Activated CD4-positive, CD25-positive, alpha-beta regulatory T cell (primary cell): ENCODE measurements at places on chromosomes 12 and 14.

DNA sequence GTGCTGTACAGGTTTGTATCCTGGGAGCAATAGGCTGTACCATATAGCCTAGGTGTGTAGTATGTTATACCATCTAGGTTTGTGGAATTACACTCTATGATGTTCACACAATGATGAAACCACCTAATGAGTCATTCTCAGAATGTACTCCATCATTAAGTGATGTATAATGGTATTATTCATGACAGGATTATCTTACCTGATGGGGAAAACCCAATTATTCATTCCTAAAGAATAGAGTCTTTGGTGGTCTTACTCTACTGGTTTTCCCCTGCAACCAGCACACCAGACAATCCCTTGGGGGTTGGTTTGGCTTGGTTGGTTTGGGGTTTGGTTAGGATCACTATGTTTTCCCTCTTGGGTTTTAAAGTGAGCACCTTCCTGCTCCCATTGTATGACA is 12.6 kb upstream of the OR10P1 start:
- DNase-seq: no peak

GRCh38 chr14:76022991-76023390 is 37.4 kb downstream of the IFT43 start:
- no peak for DNase-seq

DNA sequence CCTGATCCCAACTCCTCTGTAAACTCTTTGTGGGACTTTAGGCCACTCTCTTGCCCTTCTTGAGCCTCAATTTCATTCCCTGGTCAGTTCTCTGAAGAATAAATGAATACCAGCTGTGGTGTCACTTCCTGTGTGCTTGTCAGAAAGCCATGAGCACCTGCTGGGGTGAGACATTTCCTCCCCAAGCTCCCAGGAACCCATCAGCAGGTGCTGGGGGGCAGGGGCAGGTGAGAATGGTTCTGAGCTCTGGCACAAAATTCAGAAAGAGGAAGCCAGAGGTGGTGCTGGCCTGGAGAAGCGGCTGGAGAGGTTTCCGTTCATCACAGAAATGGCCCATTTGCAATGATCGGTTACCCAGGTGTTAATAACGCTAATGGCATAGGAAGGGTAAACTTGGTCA is 14.9 kb downstream of the LHX5 start:
- no peak for DNase-seq

- DNase-seq: no peak
Observed at GRCh38 chr12:53065470-53065869, 13.7 kb downstream of the SPRYD3 start.

GRCh38 chr12:104060791-104061190 is 3.5 kb upstream of the HCFC2 start:
- no peak for DNase-seq

- DNase-seq: no peak
Observed at GRCh38 chr14:102746634-102747438, 30.4 kb upstream of the TRAF3 start.

- no peak for DNase-seq
Observed at GRCh38 chr12:64782191-64782876, 23.1 kb upstream of the GNS start.

DNA sequence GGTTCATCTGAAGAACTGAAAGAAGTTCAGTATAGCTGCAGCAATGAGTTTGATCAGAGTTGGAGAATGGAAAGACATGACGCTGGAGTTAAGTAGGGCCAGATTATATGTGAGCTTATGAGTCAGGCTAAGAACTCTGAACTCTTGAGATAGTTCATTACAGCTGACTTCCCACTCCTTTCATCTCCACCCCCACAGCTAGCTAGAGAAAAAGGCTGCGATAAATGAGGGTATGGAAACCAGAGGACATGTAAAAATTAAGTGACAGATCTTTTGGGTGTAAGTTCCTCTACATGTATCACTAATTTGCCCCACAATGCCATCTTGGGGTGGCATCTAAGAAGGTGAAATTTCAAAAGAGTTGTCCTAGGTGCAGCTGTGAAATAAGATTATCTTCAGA is 28.6 kb downstream of the PYM1 start:
- no peak for DNase-seq

- no peak for DNase-seq
Observed at GRCh38 chr14:41167040-41167439, 439.6 kb upstream of the LRFN5 start.

GRCh38 chr12:40557980-40558379 is 134.3 kb upstream of the CNTN1 start:
- DNase-seq: no peak

GRCh38 chr14:96824283-96824682 is 27.1 kb downstream of the VRK1 start:
- DNase-seq: no peak

DNA sequence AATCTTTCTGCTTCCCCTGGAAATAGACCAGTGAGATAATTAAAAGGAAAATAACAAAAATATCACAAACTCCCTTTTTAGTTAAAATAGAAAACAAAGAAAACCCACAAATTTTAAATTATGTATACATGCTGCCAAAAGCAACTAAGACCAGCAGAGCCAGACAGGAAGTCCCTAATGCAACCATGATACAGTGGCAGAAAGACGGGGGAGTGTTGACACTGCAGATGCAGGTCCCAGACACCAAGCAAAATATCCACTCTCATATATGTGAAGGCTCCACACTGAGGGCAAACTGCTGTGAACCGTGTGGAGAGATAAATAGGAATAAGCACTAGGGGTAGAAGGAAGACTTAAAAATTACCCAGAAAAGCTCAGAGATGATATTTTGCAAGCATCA is 401.0 kb downstream of the BTG1 start:
- DNase-seq: no peak

- no peak for DNase-seq
Observed at GRCh38 chr12:83700838-83701237, 1014.1 kb downstream of the TMTC2 start.

GRCh38 chr14:94173885-94174603 is at the start of gene PPP4R4:
TSS of gene PPP4R4 (plus strand) at chr14:94174322. CDS start at chr14:94174466, 144 bp downstream.
- DNase-seq: peak; percentile 72

- DNase-seq: no peak
Observed at GRCh38 chr14:66224492-66225178, 261.5 kb upstream of the CCDC196 start.

- DNase-seq: no peak
Observed at GRCh38 chr14:81625343-81625742, 91.7 kb upstream of the SEL1L start.

DNA sequence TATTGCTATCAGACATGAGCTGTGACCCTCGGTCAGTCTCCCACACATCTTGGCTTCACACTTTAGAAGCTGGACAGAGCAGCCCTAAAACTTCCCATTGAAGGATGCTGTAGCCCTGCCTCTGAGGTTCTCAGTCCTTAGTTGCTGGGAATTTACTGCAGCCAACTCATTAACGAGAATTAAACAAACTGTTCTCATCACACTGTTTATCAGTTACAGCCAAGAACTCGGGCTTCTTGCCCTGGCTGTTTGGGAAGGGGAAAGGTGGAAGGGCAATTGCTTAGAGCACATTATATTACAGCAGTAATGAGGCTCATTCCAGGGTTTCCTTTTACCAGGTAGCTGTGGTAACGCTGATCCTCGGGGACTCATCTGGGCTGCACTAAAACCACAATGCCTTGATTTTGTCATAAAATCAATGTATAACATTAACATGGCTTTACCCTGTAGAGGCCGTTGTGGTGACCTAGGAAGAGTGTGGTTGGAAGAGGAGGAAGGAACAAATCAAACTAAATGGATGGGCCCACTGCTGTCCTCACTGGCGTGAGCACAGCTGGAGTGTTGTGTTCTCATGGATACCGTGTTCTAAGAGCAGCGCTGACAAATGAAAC is 87.1 kb downstream of the GPR135 start:
- no peak for DNase-seq

DNA sequence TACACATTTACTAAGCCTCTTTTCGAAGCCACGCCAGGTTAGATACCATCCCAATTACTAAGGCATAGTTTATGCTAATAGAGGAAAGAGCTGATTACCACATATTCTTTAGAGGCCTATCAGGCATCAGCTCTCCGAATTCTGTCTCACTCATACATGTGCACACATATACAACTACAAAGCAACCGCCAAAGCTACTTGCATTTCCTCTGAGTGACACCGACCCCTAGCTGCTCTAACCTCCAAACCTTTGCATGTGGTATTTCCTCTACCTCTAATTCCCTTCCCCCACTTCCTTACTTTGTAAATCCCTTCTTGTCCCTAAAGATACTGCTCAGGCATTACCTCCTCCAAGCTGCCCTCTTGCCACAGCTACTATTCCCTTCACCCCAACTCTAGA is 107.2 kb downstream of the DUSP6 start:
- DNase-seq: peak; percentile 5

DNA sequence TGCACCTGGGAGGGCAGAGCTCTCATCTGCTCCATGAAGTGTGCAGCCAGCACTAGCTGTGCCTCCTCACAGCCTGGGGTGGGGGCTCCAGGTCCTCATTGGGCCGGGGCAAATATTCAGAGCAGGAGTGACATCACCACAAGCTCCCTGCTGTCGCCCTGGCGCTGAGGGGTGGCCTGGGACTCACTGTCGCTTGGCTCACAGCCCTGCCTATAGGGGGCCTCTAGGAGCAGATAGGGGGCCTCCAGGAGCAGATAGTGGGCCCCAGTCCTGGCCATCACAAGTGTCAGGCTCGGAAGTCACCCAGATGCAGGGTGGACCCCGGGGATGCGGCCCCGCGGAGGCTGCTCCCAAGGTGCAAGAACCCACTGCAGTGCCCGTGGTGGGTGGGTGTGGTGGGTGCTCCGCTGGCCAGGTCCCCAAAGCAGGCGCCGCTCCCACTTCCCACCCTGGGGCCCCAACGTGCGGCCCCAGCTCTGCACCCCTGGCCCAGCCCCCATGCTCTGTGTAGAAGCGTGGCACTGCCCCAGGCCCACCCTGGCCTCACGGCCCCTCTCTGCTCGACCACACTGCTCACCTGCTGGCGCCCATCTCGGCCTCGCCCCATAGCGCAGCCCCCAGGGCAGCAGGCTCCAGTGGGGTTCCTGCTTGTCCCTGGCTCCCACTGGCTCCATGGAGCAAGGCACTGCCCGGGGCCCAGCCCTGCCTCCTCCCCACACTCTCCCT is 18.0 kb downstream of the SYNJ2BP start:
- no peak for DNase-seq

GRCh38 chr14:91744068-91744480 is 12.2 kb upstream of the CATSPERB start:
- no peak for DNase-seq

DNA sequence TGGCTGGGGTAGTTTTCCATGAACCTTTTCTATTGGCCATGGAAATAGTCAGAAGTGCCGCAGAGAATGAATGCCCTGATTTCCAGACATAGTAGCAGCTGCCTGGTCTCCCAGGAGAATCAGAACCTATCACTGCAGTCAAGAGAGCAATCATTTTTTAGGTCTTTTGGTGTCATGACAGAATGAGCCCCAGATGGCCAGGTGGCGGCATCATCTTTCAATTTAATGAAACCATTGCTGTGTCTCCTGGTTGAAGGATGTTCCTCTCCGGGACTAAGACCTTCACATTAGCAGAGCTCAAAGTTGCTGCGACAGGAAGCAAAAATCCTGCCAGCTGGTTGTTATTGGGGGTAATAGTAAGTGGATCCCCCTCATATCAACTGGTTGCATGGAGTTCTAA is 18.8 kb downstream of the TNFAIP2 start:
- no peak for DNase-seq

- DNase-seq: no peak
Observed at GRCh38 chr14:23864259-23864658, 89.3 kb upstream of the DHRS4 start.

DNA sequence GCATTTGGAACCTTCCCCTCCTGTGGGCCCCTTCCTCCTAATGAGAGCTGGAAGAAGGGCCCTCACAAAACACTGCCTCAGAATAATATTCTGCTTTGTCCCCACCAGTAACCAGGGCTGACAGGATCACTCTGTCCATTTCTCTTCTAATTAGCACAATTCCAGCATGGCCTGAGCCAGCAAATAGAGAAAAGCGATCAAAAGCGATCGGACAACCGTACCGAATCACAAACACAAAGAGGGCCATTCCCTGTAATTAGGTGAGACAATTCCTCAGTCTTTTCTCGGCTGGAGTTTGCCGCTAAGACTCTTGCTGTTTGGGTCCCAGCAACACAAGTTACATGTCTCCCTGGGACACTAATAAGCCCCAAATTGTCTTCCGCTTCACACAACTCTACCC is 35.6 kb upstream of the VSX2 start:
- no peak for DNase-seq

DNA sequence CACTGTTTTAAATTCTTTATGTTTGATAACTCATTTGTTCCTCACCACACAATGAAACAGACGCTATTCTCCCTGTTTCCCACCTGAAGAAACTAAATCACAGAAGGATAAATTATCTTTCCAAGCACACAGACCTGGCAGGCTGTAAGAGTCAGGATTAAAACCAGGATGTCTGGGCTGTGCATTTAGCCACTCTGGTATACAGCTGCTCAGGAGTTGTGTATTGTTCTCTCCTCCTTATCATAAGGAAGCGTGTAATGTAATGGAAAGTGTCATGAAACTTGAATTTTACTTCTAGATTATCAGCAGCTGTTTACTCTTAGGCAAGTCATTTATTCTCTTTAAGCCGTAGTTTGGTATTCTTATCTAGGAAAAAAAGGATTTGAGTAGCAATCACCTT is 154.8 kb upstream of the LRIG3 start:
- DNase-seq: no peak

GRCh38 chr12:109131154-109132050 is 15.0 kb downstream of the ACACB start:
- DNase-seq: no peak

- DNase-seq: no peak
Observed at GRCh38 chr12:26573225-26573909, 259.6 kb downstream of the ITPR2 start.

GRCh38 chr12:76025601-76026575 is 5.7 kb downstream of the PHLDA1 start:
- no peak for DNase-seq

DNA sequence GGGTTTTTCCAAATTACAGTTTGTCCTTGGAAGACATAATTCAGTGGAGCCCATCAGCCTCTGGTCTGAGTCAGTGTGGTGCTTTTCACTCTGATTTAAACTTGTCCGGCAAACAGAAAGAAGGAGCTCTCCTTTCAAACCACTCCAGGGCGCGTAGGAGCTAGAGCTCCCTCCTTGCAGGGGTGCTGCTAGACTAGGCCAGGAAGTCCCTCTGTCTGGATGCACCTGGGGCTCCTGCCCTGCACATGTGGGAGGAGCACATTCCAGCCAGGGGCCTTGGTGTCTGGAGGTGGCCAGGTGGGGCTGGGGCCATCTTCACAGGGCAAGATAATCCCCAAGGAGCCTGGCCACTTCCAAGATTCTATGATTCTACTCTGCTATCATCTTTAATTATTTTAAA is 3.1 kb downstream of the SERPINA3 start:
- DNase-seq: no peak

DNA sequence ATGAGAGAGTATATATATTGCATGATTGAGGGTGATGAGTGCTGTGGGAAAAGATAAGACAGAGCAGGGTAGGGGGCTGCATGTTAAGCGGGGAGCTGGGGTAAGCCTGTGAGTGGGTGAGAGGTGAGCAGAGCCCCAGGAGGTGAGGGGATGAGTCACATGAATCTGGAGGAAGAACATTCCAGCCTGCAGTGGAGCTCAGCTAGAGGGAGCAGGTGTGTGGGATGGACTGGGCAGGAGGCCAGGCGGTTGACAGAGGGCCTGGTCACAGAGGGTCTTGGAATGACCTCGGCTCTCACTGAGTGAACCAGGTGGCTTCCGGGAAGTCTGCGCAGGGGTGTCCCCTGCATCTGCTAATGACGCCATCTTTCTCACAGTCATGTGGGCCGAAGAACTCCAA is 44.4 kb downstream of the GIT2 start:
- DNase-seq: no peak

- DNase-seq: no peak
Observed at GRCh38 chr12:112852810-112853209, 54.0 kb upstream of the OAS1 start.
